ENCODE measurements at places on chromosomes 7 and 10. TPM values are rescaled to one million over a fixed set of nuclear protein-coding genes. Genes with fewer than 3 reads are reported as not detected.

LDB3 gene
- total RNA-seq, result not detected

ABCB8 gene
- 29.5 TPM for total RNA-seq

GRCh38 chr7:50855526-50855925 is 72.8 kb upstream of the GRB10 start:
- H3K4me1 ChIP-seq, result no peaks in the 10 kb centered on the region
- no peak overlapping the region for H3K27ac ChIP-seq

DNA sequence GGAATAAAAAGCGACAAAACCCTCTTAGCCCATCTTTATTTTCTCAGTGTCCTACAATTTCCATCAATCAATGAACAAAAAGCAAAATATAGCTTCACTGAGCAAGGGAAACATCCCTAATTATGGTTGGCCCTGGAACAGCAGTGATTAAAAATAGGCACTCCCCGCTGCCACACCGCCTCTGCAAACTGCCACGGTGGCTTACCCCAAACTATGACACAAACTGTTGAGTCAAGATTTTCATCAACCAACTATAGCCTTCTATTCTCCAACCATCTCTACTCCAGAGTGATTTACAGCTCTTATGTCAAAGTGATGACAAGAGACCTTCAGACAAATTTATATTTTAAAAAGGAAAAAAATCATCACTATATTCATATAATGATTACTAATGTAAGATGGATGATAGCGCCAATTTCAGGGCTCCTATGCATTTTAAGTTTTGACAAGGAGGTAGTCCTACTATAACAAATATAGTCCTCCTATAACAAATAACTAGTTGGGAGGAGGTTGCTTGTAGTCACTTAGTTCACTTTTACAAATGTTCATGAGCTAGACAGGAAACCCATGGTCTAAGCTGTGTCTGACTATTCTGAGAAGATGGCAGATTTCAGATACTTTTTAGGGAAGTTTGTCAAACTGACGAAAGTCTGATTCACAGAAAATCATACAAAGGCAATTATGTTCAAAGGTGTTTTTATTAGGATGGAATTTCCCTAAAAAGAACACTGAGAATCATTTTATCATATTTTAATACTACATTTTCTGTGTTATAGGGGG is 26.3 kb downstream of the DENND11 start:
- no peaks in the 10 kb centered on the region for H3K27me3 ChIP-seq
- DNase-seq, result no peak
- H3K4me3 ChIP-seq, result no peak overlapping the region
- no peak overlapping the region for H3K27ac ChIP-seq
- H3K4me1 ChIP-seq, result peaks cover 5% of the 10 kb centered on the region
- H3K36me3 ChIP-seq, result peaks cover 10% of the 10 kb centered on the region

GRCh38 chr10:23338886-23339285 is 5.7 kb downstream of the C10orf67 start:
- no peak for DNase-seq
- H3K27me3 ChIP-seq, result peaks cover 7% of the 10 kb centered on the region
- H3K36me3 ChIP-seq, result no peaks in the 10 kb centered on the region

GRCh38 chr10:123663522-123663921 is 2.6 kb upstream of the GPR26 start:
- peaks cover 57% of the 10 kb centered on the region for H3K27me3 ChIP-seq
- H3K4me3 ChIP-seq, result no peak overlapping the region
- no peaks in the 10 kb centered on the region for H3K4me1 ChIP-seq
- no peak overlapping the region for H3K27ac ChIP-seq

GRCh38 chr10:87510025-87510424 is 5.3 kb downstream of the MINPP1 start:
- H3K36me3 ChIP-seq, result peaks cover 32% of the 10 kb centered on the region
- no peak overlapping the region for H3K27ac ChIP-seq
- H3K27me3 ChIP-seq, result no peaks in the 10 kb centered on the region
- peaks cover 11% of the 10 kb centered on the region for H3K4me1 ChIP-seq

DNA sequence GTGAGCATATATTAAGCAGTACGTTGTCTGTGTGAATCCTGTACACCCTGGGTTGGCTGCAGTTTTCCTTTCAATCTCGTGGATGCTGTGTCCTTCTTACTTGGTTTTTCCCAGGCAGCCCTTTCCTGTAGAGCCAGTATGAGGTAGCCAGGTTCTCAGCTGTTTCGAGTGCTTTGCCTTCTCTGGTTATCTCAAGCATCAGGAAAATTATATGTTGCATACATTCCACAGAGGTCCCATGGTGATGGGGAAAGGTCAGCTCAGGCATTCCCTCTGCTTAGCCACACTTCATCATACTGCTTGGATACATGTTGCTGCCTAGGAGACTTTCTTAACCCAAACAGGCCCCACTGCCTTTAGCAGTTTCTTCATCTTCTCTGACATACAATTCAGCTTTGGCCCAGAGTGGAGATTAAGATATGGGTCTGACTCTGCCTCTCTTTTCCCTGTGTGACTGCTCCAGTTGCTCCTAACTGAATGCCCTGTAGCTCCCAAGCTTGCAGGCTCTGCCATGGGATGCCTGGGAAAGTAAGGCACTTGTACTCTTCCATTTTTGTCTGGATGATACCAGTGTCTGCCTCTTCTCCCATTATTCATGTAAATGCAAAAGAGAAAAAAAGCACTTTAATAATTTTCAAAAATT is 11.3 kb downstream of the GNAI1 start:
- H3K27me3 ChIP-seq, result no peaks in the 10 kb centered on the region
- DNase-seq, result no peak
- H3K4me3 ChIP-seq, result no peak overlapping the region
- H3K4me1 ChIP-seq, result peaks cover 44% of the 10 kb centered on the region
- H3K36me3 ChIP-seq, result no peaks in the 10 kb centered on the region
- H3K27ac ChIP-seq, result no peak overlapping the region
